KBM-7 (cell line): ENCODE measurements at places on chromosomes 11 and 22.

- DNase-seq, result peak; percentile 43
These were observed 437 bp downstream of the KIAA0930 start for GRCh38 chr22:45240104-45240809.

DNA sequence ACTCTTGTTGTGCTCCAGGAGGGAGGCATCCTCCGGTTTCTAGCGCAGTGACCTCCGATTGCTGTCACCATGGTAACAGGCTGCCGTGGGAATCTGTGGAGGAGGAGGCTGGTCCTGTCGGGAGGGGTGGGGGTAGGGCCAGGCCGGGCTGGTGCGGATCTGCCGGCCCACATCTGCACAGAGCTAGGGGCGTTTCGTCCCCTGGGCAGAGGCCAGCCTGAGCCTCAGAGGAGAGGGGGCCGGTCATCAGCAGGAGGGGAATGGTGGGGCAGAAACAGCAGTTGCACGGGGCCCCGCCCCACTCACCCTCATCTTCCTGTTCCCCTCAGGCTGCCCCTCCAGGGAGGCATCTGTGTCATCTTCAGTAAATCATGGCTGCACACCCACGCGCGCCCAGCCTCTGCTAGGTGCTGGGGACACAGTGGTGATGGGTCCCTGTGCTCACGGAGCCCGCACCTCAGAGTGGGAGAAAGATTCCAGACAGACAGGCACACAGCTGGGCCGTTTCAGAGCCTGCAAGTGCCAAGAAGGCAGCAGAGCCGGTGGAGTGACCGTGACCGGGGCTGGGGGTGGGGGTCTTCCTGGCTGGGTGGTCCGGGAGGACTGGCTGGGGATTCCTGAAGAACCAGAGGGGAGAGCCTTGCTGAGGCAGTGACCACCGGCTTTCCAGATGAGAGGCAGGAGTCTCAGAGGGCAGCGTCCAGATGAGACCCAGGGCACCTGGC, 120.5 kb downstream of the CACNA1I start:
- DNase-seq, result no peak

DNA sequence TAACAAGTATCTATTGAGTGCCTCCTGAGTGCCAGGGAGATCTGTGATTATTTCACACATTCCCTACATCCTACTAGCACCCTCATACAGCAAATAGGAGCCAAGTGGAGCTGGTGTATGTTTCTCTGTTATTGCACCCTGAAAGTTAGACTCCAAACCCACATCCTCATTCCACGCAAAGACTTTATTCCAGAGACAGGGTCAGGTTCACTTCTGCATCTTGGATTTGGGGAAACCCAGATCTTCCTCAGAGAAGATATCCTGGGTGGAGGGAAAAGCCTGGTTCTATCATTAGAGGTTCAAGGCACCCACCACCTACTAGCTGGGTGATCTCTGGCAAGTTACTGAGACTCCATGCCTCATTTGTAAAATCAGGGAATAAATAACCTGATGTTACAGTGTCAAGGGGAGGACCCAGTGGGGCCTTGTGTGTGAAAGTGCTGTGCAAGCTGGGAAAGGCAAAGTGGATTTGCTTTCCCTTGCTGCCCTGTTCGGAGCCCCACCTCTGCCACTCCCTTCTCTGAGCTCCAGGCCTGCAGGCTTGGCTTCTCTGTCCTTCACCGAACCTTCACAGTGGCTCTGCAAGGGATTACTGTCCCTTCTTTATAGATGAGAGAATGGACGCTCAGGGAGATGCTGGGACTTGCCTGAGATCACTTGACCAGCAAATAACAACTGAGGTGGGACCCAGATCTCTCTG, 991 bp upstream of the SLCO2B1 start:
- DNase-seq, result no peak

DNA sequence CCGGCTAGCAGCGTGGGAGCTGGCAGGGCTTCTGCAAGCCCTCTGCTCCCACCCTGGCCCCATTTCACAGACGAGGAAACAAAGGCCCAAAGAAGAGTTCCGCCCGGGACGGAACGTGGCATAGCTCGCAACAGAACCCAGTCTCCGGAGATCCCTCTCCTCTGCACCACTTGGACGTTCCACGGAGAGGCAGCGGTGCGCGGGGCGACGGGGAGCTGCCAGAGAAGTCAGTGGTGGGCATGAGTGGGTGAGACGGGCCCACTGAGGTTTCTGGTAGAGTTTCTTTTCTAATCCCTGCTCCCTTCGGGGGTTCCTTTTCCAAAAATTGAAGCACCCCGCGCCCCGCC, 554 bp upstream of the NECTIN1 start:
- no peak for DNase-seq

DNA sequence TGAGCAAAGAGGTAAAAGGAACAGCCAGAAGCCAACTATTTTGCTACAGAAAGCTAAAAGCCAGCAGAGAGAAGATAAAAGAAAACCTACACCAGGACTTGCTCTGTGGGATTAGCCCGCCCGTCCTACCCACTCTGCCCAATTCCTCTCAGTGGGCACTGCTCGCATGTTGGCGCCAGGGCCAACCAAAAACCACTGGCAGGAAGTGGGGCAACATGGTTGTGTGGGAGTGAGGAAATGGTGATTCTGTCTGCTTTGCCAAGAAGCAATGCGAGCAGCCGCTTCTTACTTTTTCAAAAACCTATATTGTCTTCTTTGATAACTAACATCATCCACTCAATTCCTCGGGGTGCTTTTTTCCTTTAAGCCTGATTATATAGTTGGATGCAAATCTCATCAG, 14.2 kb upstream of the APOA1 start:
- DNase-seq, result peak; percentile 93

GRCh38 chr11:135036488-135037297, 624.7 kb upstream of the B3GAT1 start:
- DNase-seq, result no peak

- DNase-seq, result no peak
These were observed 15.6 kb downstream of the KCNC1 start for GRCh38 chr11:17750013-17750800.

DNA sequence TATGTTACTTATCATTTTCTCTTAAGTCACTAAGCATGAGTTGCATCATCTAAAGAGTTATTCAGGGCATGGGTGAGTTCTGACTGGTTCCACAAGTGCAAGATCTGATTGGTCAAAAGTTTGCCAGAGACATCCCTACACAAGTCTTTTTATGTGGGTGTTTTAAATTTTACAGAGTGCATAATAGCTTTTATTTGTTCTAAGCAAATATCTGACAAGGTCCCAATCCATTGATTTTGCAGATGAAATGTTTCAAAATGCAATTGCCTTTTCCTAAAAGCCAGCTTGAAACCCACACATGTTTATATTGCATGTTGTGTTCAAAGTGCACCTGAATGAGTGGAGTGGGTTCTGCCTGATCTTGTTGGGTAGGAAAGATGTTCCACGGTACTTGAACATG, 101.7 kb upstream of the PAX6 start:
- no peak for DNase-seq

DNA sequence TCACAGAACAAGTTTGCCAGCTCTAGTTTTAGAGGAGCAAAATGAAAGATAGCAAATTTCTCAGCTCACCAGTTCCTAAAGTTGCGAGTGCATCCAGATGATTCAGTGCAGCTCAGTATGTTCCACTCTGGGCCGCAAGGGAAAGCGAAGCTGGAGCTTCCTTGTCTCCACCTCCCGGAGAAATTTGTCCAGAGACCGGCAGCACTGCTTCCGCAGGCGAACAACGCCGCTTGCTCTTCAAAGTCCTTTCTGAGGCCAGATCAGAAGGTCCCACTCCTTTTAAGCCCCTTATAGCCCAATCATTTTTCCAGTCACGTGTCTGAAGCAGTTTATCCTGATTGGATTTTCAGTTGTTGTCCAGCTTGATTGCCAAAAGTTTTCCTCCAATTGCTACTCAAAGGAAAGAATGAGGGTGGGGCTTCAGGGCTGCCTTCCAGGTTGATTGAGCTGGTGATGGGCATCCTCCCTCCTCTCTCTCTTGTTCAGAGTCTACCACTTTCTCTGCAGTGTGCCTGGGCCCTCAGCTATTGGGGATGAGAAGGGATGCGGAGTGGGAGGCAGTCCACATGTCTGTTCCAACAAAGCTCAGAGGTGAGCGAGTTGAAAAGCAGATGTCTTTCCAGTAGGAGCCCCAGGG, at the start of gene ZNF280A:
Gene ZNF280A (minus strand): TSS at position 251 of the 637 bp plus-strand sequence. CDS start 4,640 bp downstream, outside the sequence.
- DNase-seq, result no peak

GRCh38 chr11:47124675-47125074, 52.0 kb downstream of the ARFGAP2 start:
- no peak for DNase-seq

DNA sequence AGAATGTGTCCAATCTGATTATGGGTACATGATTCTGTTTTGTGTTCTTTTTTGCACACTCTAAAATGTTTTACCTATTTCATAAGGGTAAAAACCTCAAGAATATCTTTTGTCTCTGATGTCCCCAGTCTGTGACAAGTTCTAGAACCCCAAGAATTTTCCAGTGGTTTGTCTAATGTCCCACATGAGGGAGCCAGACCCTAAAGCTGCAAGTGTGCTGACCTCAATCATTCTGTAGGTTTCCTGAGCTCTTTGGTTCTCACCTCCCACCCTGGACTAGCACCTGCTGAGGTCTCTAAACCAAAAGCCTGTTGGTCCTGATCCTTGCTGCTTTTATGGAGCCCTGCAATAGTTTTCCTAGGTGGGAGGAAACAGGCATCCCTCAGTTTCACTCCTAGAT, 149.8 kb upstream of the MPPED2 start:
- no peak for DNase-seq

- no peak for DNase-seq
These were observed 70.6 kb upstream of the SPON1 start for GRCh38 chr11:13891911-13892310.

DNA sequence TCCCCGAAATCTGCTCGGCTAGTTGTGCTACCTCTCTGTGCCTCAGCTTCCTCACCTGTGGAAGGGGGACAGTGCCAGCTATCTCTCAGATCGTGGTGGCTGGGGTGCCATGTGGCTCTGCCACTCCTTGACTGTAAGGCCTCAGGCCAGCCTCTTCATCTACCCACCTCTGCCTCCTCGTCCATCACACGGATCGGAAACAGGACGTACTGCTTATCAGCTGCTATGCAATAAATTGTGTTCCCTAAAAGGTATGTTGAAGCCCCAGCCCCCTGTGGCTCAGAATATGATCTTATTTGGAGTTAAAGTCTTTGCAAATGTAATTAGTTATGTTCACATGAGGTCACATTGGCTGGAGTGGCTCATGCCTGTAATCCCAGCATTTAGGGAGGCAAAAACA, 7.8 kb downstream of the PPM1F start:
- DNase-seq, result no peak

GRCh38 chr22:39277142-39277607, 32.4 kb upstream of the PDGFB start:
- DNase-seq, result no peak

- no peak for DNase-seq
These were observed 15.9 kb downstream of the CRELD2 start for GRCh38 chr22:49934160-49934890.

DNA sequence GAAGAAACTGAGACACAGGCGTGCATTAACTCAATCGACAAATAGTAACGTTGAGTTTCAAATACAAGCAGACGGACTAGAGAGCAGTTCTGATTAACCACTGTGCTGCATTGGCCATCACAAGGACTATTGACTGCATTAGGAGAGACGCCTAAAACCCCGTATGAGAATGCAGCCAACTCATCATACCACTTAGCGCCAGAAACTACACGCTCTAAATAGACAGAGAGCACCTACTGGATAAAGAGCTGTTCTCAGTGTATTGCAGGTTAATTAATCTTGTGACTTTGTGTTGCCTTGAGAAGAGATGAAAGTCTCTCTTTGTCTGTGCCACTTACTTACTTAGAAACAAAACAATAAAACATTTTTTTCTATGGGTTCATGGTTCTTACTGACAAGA, 484.0 kb downstream of the OPCML start:
- DNase-seq, result no peak

GRCh38 chr11:103546236-103546635, 437.0 kb downstream of the DYNC2H1 start:
- no peak for DNase-seq

DNA sequence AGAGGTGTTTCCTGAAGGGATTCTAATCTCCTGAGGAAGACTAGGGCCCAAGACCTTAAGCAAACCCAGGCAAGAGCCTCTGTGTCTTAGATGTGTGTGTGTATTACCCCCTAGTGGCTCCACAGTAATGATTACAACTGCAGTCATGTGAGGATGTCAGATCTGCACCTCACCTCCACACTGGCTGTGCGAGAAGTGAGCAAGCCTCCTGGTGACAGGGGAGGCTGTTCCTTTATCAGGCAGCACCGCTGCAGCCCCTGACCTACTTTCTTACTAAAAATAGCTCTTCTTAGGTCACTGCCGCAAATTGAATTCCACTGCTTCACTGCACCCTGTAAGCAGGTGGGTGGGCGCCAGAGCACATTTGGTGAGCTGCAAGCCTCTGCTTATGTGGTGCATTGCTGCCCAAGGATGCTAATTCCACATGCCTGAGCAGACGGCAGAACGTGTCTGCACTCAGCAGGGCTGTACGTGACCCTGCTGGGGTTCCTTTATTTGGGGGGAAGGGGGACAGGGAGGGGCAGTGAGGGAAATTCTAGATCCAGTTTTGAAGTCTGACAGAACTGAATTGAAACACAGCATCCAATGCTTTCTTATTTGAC, 112.4 kb downstream of the KCNC1 start:
- no peak for DNase-seq

DNA sequence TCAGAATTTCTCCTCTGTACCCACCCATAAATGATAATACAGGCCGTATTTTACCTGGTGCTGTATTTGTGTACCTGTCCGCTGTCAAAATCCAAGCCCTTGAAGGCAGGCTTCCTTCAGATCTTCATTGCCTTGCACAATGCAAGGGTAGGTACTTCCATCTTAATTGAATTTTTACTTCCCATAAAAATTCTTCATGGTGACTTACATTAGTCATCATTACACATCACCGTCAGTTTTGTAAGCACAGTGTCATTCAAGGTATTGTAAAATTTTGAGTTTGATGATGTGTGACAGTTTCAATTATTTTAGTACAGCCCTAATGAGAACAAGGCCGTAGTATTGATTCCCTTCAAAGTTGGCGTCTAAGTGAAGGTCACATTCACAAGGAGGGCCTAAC, 770 bp upstream of the TSG101 start:
- DNase-seq, result peak; percentile 28

DNA sequence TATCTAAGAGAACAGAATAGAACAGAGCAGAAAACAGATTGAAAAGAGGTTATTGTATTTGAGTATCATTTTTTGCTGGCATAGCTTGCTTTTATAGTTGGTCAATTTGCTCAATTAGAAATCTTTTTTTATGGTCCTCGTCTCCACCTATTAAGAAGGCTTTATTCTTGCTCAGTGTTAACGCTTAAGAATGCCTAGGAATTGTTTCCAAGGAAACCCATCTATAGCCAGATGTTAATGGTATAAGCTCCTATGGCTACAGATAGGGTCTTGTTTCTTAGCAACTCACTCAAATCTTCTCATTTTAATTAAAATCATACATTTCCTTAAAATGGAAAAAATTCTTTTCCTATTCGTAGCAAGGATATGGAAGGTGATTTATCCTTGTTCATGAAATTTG, 392.3 kb downstream of the TMEM135 start:
- no peak for DNase-seq

GRCh38 chr22:35462498-35463230, 62.7 kb downstream of the MCM5 start:
- no peak for DNase-seq

DNA sequence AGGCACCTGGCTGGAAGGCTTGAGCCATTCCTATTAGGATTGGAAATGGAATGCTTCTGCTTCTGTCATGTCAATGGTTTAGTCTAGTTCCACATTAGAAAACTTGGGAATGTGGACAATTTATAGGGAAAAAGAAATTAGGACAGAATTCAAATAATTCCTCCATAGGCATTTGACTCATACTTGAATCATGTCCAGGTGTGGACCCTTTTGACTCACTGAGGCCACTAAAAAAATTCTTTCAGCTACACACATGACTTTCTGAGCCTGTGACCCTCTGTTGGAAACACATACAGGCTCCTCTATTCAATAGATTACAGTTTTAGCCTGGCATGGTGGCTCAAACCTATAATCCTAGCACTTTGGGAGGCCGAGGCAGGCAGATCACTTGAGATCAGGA, 100.5 kb downstream of the RASSF10 start:
- no peak for DNase-seq
